ENCODE measurements at places on chromosomes 5 and 9. TPM values are rescaled to one million over a fixed set of nuclear protein-coding genes. Genes with fewer than 3 reads are reported as not detected.
A peak's percentile ranks its signal among the peaks of the same experiment; 100 is the strongest.

- no peak for DNase-seq
Observed at GRCh38 chr5:9415566-9415965, 130.3 kb downstream of the SEMA5A start.

DNA sequence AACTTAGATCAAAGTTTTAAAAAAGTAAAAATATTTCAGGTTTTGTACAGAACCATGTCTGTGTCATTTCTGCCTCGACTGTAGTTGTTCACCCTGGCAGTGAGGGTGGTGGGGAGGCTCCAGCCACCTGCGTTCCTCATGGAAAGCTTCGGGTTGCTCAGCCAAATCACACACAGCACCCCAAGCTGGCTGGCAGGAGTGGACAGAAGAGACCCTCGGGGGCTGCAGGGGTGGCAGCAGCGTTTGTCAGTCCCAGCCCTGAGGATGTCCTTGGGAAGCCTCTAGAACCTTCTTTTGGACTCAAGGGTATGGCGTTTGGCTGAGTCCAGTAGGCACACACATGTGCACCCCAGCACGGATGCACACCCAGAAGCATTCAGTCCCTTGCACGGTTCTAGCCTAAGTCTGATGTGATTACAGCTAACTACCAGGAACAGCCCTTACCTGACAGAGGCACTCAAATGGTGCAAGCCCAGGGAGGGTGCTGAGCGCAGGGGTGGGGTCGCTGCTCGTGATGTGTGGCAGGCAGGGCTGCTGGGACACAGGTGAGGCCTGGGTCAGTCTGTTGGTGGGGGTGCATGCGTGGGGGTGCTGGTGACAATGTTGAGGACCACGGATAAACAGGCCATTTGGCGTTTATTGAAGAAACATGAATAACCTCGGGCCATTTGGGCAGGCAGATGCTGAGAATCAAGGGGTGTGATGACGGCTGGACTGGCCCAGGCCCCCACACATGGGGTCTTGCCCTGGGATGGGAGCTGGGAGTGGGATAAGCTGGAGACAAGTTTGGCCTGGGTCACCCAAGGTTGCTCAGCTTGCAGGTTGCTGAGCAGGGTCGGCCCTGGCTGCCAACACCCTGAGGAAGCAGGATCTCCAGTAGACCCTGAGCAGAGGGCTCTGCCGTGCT lies 103.4 kb downstream of the PHF2 start:
- no peak for DNase-seq

GRCh38 chr5:1879292-1880263 lies 3.1 kb downstream of the IRX4 start:
- DNase-seq: peak; percentile 58

GRCh38 chr5:73818357-73818756 lies 192.4 kb downstream of the ARHGEF28 start:
- DNase-seq: no peak

DNA sequence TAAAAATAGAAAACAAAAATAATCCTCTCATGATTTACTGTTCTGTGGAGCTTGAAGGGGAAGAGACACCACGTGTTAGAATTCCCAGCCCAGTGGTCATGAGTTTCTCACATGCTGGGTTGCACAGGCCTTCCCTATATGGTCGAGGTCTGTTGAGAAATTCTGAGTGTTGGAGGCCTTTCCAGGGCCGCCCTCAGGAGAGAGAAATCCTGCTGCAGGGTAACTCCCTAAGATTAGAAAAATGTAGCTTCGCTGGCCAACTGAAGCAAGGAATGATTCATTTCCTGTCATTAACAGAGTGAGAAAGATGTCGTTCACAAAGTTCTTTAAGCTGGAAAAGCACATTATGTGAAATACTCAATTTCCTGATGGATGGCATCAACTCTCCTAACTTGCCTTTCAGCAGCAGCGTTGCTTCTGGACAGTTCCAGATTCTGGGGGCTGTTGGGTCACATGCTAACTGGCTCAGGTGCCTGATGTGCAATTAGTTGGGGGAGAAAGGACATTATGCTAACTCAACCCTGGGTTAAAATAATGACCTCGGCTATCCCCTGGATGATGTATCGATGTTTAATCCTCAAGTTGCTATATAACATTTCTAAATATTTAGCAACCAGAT lies 104.8 kb upstream of the CD180 start:
- no peak for DNase-seq

DNA sequence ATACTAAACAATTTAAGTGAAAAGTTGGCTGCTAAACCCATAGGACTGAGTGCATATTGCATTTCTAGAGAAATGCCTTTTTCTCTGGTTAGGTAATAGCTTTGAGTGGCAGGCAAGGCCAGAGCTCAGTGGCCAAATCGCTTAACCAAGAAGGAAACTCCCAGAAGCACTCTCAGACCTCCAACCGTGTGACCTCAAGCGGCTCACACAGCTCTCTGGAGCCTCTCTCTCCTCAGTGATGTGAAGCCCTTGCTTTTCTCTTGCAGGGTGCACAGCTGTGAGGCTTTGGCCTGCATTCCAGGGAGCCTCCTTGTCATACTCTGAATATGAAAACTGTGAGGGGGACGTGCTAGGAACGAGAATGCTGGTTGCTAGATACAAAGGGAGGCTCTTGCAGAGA lies 106.7 kb downstream of the INSYN2B start:
- DNase-seq: no peak

DNA sequence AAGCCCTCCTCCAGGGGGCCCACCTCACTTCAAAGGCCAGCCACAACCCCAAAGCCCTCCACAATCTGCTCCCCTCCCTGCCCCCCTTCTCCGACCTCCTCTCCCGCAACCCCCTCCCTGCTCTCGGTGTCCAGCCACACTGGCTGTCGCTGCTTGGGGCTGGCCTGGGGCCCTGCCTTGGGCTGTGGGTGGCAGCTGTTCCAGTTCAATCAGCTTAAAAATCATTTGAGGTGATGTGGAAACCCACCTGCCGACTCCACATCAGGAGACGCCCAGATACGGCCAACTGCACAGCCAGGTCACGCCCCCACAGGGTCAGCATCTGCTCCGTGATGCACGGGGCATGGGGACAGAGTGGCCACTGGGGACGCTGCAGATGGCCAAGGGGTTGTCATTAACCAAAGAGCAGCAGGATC lies 107.0 kb upstream of the MVB12B start:
- no peak for DNase-seq

- no peak for DNase-seq
Observed at GRCh38 chr9:135079676-135080075, 7.8 kb upstream of the OLFM1 start.

- no peak for DNase-seq
Observed at GRCh38 chr5:168992687-168993086, 308.3 kb downstream of the SLIT3 start.

DNA sequence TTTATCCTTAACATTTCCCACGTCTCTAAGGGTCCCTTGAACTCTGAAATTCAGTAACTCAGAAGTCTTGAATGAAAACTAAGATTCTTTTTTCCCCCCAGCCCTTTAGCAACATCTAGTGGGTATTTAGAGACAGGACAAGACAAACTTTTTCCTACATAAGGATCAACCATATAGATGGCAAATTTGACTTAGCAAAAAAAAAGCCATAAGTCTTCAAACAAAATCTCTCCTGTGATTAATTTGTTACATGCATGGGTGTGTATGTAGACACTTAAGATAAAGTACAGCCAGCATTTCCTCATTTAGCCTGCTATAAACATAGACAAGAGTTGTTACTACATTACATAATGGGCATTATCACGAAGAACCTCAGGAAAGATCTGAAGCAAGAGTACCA lies 29.1 kb upstream of the ANKRD31 start:
- no peak for DNase-seq

GRCh38 chr5:150214289-150214688 lies 24.4 kb downstream of the SLC6A7 start:
- no peak for DNase-seq

DNA sequence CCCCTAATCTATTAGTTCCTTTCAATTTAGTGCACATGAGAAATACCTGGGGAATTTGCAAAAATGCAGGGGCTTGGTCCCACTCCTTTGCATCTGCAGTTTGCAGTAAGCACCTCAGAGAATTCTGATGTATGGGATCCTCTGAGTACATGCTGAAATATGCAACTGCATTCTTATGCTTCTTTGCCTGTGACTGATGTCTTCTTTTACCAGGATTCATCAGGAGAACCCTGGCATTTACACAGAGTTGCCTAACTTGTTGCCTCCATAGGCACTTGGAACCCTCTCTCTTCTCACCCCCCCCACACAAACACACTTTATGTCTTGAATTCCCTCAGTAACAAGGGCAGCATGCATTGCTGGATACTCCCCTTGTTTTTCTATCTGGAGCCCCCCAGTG lies 173.1 kb downstream of the KDM4C start:
- no peak for DNase-seq

GRCh38 chr5:72369711-72370110 lies 49.5 kb downstream of the PTCD2 start:
- no peak for DNase-seq

DNA sequence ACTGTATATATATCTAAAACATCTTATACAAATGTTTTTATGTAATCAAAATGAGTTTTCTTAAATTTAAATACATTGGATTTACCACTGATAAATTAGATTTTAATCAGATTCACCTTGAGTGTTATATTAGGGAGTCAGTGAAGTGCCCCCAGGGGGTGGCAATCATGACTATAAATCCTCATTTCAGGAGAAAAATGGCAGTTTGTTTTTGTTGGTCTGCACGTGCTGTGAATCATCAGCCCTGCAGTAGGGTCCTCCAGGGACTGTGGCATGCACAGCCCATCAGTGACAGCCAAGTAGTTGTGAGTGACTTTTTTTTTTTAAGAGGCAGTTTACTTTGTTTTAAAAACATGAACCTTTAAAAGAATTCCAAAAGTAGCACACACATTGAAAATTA lies 65.2 kb downstream of the ZSWIM6 start:
- DNase-seq: no peak

DNA sequence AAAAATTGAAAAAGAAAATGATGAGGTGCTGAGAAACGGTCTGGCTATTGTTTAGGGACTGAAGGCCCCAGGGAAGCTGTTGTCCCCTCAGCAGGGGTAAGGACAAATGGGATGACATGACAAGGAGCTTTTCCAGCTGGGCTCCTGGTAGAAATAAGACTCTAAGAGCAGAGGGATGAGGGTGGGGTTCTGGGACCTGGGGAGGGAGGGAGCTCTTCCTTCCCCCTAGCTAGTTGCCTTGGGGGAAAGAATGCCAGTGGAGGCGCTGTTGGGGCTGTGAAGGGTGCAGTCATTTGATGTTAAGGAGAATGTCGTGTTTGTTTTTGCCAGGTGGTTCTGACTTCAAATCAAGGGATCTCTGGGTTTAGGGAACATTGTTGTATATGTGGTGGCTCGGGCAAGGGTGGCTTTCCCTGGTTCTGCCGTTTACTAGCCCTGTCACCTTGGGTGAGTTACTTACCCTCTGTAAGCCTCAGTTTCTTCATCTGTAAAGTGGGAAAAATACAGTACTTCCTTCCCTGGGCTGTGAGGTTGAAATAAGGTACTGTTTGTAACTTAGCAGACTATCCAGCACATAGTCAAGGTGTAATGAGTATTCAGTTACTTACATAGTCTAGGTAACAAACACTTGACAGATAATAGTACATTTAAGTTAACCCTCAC lies 47.8 kb downstream of the WWC1 start:
- no peak for DNase-seq

Gene SHISAL2B
- not detected for total RNA-seq

Gene UBE2QL1
- 0.06 TPM for total RNA-seq

Gene ACER2
- 8.1 TPM for total RNA-seq

Gene IL3
- total RNA-seq: not detected

Gene PIP5K1B
- total RNA-seq: 24.8 TPM

Gene HRH2
- 4.1 TPM for total RNA-seq

Gene TPPP
- 9.6 TPM for total RNA-seq

Gene PKN3
- 11.8 TPM for total RNA-seq

Gene IL5
- total RNA-seq: not detected

Gene SPINK4
- total RNA-seq: not detected

Measured in left lung (tissue), 14 donors.